RCC 7860 (cell line): ENCODE measurements at places on chromosomes 6 and 20.

- DNase-seq = no peak
Observed at GRCh38 chr20:63701051-63701328, 4.5 kb downstream of the TNFRSF6B start.

- DNase-seq = no peak
Observed at GRCh38 chr6:133198725-133199124, 42.4 kb upstream of the EYA4 start.

GRCh38 chr6:139925894-139926641 lies 551.6 kb upstream of the CITED2 start:
- no peak for DNase-seq

DNA sequence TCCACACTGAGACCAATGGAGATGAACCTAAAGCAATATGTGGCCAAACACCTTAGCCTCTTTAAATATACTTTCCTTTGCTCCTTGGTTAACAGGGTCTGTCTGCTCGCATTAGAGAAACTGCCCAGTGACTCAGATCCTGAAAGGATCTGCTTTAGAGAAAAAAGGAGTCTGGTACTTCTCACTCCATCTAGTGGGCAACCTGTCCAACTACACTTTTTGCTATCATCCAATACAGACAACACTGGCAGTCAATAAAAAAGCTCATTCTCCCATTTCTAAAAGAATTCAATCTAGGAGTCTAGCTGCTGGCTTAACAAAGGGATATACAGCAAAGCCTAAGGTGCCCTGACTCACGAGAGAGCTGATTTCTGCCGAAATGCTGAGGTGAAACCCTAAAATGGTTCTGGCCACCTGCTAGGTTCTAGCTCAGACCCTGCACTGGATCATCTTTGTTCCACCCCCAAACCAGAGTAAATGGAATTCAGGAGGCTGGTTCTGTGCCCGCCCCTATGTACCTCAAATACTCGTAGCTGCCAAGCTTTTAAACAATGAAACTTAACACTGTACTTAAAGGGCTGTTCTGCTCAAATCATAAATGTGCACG lies 11.5 kb downstream of the GNL1 start:
- DNase-seq = peak; percentile 65

DNA sequence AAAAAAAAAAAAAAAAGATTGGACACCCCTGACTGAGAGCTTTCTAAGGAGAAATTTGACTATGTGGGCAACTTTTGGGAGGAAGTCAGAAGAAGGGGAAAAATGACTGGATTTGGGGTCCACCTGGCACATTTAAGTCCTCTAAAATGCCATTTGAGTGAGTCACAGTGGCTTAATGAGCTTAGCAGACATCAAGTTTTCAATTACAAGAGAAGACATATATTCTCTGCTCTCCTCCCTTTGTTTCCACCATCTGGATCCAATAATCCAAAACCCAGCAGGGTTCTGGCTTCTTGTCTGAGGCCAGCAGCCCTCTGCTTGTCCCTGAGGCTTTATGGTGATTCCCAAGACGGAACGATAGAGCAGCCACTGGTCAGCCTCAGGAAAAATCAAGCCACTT lies 6.9 kb downstream of the PI3 start:
- DNase-seq = no peak

- no peak for DNase-seq
Observed at GRCh38 chr6:134079406-134079921, 27.0 kb upstream of the SLC2A12 start.

- peak; percentile 53 for DNase-seq
Observed at GRCh38 chr6:26215585-26216358, 128.5 kb downstream of the HFE start.

- DNase-seq = no peak
Observed at GRCh38 chr20:5309971-5310370, 6.8 kb downstream of the PROKR2 start.

DNA sequence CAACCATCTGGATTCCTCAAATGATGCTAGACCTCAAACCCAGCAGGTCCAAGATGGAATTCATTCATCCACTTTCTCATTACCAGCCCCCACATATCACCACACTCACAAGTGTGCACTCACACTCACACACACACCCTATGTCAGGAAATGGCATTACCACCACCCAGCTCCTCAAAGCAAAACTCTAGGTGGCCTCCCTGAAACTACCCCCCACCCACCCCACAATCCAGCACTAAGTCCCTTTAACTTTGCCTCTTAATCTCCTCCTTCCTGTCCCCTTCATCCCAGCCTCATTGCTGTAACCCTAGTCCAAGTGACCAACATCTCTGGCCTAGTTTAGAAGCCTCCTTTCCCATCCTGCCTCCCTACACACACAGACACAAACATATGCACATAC lies 109.4 kb downstream of the TNFAIP3 start:
- no peak for DNase-seq

- DNase-seq = no peak
Observed at GRCh38 chr20:45042978-45043377, 57.9 kb downstream of the KCNS1 start.

DNA sequence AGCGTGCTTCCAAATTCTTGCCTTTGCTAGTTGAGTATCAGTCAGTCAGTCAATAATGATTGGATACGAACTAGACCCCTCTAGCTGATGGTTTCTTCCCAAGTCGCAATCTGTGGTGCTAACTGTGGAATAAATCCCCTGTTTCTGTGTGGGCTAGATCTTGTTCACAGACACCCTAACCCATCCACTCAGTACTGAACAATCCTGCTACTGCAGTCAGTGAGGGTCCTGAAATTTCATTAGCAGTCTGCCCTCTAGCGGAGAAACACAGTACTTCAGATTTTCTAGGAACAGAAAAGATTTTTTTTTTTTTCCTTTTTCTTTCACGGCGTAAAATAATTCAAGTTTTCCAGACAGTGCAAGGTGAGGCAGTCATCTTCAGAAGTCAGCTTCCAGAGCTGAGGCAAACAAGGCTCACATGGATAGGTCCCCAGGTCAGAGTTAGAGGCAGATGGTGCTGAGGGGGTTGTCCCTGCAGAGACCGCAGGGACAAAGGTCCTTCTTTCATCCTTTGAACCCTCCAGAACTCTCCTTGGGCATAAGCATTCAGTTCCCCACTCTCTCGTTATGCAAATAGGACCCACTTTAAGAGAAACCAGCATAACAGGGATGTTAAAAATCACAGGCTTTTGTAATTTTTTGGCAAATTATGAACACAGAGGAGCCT lies 119.6 kb downstream of the SCML4 start:
- DNase-seq = no peak

- DNase-seq = no peak
Observed at GRCh38 chr6:68722891-68723527, 87.9 kb downstream of the ADGRB3 start.

GRCh38 chr20:6700563-6701329 lies 66.7 kb upstream of the BMP2 start:
- DNase-seq = no peak

- DNase-seq = no peak
Observed at GRCh38 chr20:34401741-34402455, 38.8 kb downstream of the ITCH start.

- DNase-seq = no peak
Observed at GRCh38 chr6:33696076-33696475, 15.4 kb downstream of the UQCC2 start.

GRCh38 chr6:1144842-1145767 lies 166.8 kb upstream of the FOXQ1 start:
- no peak for DNase-seq

DNA sequence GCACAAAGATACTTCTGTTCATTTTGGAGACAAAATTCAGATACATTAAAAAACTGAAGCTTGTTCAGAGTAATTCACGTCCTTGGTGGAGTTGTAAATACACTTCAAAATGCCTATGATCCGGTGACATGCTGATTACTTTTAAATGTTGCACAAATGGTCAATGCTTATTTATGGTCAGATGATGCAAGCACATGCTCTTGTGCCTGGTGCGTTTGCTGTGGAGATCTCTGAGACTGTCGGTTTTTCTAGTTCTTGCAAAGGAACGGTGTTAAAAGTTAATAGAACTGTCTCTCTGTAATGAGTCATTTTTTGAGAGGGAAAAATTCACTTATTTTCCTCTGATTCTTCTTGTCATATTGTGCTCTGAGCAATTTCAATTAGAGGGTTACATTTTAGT lies 45.2 kb upstream of the EDN3 start:
- DNase-seq = no peak

DNA sequence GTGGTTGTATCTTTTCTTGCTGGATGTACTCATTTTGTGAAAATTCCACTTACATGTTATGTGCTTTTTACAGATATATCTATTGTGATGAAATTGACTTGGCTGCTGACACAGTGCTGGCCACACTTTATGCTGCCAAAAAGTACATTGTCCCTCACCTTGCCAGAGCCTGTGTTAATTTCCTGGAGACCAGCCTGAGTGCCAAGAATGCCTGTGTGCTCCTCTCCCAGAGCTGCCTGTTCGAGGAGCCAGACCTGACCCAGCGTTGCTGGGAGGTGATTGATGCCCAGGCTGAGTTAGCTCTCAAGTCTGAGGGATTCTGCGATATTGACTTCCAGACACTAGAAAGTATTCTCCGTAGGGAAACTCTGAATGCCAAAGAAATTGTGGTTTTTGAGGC lies 4.9 kb downstream of the BTBD3 start:
- DNase-seq = no peak

- DNase-seq = no peak
Observed at GRCh38 chr6:147787417-147787816, 278.9 kb downstream of the SAMD5 start.

DNA sequence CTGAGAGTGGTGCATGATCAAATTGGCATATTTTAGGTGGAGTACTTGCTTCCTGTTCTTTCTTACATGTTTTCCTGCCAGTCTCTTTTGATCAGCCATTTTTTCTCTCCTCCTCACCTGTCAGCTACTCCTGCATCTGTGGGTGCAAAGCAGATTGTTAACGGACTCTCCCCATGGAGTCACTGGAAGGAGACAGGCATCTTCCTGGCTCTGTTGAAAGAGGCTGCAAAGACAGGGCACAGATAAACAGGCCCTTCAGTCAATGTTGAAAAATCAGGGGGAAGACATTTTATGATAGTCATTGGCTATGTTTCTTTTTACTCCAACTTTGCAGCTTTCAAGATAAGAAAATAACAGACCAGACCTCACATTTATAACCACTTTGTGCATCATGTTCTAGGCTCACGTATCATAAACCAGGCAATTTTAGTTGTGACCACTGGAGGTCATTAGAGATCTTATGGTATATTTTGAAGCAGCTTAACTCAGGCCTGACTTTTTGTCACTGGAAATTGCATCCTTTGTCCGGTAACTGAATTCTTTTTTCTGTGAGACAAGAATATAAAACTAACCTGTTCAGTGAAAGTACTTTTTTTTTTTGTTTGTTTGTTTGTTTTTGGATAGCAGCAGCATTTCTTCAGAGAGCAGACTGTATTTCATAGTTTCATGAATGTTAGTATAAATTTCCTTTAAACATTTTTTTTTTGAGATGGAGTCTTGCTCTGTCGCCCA lies 20.1 kb downstream of the ECT2L start:
- DNase-seq = peak; percentile 68

DNA sequence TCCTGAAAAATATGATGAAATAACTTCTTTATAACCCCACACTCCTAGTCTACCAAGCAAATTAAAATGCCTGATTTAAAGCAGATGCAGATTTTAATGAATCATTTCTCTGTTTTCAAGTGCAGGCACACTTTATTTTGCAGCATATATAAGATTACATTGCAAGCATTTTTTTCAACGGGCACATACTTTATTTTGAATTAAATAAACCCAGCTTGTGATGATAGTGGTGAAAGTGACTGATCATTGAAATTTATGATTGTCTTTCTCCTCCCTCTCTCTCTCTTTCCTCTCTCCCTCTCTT lies 12.2 kb upstream of the MOXD1 start:
- DNase-seq = no peak

DNA sequence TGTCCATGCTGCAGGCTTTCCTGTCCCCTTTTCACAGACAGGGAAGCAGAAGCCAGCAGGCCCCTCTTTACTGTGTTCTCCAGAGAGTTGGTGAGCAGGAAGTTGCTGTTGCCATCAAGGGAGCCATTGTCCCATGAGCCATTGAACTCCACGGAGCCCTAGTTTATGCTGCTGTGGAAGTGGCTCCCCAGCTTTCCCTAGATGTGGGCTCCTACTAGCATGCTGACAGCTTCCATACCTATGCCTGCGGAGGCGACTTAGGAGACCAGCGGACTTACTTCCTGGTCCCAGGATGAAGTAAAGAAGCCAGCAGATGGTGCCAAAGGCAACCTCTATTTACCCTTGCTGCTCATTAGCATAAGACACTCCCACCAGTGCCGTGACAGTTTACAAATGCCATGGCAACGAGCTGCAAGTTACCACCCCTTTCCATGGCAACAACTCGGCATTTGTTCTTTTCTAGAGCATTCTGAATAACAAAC lies 30.8 kb upstream of the FKBP1A start:
- DNase-seq = no peak

GRCh38 chr20:48815537-48815936 lies 12.3 kb downstream of the PREX1 start:
- DNase-seq = no peak

DNA sequence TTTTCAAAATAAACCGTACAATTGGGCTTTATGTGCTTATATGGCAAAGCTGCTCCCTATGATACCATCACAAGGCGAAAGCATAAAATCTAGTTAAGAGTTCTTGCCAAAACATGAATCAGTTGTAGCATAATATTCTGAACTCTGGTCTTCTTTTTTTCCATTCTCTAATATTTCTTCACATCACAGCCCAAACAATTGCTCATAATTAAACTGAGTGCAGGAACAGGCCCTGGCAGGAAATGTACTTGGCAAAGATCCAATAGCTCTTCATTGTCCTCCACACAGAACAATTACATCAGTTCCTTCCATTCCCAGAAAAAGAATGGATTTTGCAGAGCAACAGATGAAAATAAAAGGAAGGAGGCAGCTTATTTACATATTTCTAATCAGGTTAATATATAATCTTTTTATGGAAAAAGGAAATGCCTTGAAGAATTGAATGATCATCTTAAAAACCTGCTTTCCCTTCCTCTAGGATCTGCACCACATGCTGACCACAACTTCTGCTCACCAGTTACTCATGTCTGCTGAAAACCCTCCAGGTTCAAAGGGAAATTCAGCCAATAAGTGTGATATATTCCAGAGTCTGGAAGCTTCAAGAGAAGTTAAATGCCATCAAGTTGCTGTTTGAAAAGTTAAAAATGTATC lies 123.3 kb upstream of the COL21A1 start:
- peak; percentile 89 for DNase-seq

- DNase-seq = no peak
Observed at GRCh38 chr6:170532867-170533488, 20.1 kb downstream of the PSMB1 start.

- no peak for DNase-seq
Observed at GRCh38 chr20:23232679-23233308, 117.8 kb upstream of the NXT1 start.

GRCh38 chr6:123415844-123416468 lies 220.8 kb downstream of the TRDN start:
- DNase-seq = peak; percentile 20

DNA sequence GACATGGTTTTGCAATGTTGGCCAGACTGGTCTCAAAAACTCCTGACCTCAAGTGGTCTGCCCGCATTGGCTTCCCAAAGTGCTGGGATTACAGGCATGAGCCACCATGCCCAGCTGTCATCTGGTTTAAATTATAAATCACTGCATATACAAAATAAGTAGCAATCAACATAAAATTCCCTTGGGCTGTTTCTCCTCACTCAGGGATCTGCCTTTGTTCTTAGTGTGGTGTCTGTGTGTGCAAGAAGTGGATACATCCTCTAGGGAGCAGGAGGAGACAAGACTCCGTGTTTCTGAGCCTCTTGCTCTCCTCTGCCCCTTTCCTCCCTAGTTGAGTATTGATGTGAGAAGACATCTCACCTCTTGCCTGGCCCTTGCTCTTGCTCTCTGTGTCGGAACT lies 65.2 kb upstream of the ADGRF4 start:
- DNase-seq = peak; percentile 26

GRCh38 chr6:161228096-161228495 lies 45.8 kb downstream of the AGPAT4 start:
- no peak for DNase-seq
